Activated CD8-positive, alpha-beta T cell treated with anti-CD3 and anti-CD28 coated beads for 36 hours (primary cell): ENCODE measurements at places on chromosomes 4 and X. TPM values are rescaled to one million over a fixed set of nuclear protein-coding genes. Genes with fewer than 3 reads are reported as not detected.

The CENPE gene
- total RNA-seq, result 39.0 TPM

The PARM1 gene
- not detected for total RNA-seq

The ITM2A gene
- total RNA-seq, result 63.1 TPM

DNA sequence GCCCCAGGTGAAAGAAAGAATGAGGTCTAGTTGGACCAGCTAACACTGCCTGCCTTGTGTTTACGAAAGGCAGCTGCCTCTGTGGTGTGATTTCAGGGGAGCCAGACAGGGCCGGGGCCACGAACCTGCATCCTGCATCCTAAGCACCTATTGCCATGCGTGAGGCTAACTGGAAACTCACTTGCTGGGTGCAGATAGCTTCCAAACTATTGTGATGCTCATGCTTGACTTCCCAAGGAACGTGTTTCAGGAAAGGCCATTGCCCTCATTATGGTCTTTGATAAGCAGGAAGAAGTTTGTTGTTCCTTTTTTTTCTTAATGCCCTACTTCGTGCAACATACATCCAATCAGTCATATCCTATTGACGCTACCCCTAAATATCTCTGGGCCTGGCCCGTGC lies 2.3 kb upstream of the IRF2 start:
- peak overlapping the region; percentile 94 for H3K4me3 ChIP-seq
- DNase-seq, result peak; percentile 60
